Activated CD4-positive, alpha-beta T cell treated with anti-CD3 and anti-CD28 coated beads, Interleukin-2, amount 10 ng/mL, durations not matched to agents 24 days and 14 days (primary cell): ENCODE measurements at places on chromosomes 12 and 14. TPM values are rescaled to one million over a fixed set of nuclear protein-coding genes. Genes with fewer than 3 reads are reported as not detected.

The BTG1 gene
- 84.2 and 90.8 TPM in 2 replicates for total RNA-seq

DNA sequence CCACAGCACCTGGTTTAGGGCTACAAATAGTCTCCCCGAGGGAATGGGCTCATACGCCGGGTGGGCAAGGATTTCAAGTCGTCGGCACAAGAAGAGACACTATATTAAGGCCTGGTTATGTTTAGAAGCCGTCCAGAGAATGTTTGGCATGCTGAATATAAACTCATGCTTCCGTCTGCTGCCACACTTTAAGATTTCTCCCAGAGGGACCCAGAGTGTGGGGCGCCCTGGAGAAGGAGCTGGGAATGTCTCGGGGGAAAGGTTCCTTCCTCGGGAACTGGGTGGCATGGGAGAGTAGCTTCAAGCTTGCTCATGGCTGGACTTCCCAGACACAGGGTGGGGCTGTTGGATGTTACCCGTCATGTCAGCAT is 295.7 kb downstream of the CACNA1C start:
- H3K4me3 ChIP-seq, result no peak overlapping the region
- H3K27me3 ChIP-seq, result peaks cover 36% of the 10 kb centered on the region
- H3K4me1 ChIP-seq, result no peaks in the 10 kb centered on the region
- no peak overlapping the region for H3K27ac ChIP-seq
- no peak for DNase-seq

DNA sequence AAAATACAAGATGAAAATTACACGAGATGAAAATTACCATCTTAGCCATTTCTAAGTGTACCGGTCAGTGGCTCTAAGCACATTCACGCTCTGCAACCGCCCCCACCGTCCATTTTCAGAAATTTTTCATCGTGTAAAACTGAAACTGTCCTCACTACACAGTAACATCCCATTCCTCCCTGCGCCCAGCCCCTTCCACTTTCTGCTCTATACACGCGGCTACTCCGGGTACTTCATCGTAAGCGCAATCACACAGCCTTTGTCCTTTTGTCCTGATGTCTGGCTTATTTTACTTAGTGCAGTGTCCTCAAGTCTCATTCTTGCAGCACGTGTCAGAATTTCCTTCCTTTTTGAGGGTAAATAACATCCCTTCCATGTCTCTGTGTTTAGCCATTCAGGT is 3.6 kb upstream of the GPR132 start:
- no peak for DNase-seq
- H3K4me3 ChIP-seq, result no peak overlapping the region
- peaks cover 6% of the 10 kb centered on the region for H3K27me3 ChIP-seq
- peaks cover 5% of the 10 kb centered on the region for H3K36me3 ChIP-seq
- peak overlapping the region; percentile 0 for H3K27ac ChIP-seq

The ACACB gene
- total RNA-seq, result 5.8 and 5.9 TPM in 2 replicates

The GPRC5A gene
- total RNA-seq, result not detected in 2 replicates

The FAM181A gene
- not detected in 2 replicates for total RNA-seq

DNA sequence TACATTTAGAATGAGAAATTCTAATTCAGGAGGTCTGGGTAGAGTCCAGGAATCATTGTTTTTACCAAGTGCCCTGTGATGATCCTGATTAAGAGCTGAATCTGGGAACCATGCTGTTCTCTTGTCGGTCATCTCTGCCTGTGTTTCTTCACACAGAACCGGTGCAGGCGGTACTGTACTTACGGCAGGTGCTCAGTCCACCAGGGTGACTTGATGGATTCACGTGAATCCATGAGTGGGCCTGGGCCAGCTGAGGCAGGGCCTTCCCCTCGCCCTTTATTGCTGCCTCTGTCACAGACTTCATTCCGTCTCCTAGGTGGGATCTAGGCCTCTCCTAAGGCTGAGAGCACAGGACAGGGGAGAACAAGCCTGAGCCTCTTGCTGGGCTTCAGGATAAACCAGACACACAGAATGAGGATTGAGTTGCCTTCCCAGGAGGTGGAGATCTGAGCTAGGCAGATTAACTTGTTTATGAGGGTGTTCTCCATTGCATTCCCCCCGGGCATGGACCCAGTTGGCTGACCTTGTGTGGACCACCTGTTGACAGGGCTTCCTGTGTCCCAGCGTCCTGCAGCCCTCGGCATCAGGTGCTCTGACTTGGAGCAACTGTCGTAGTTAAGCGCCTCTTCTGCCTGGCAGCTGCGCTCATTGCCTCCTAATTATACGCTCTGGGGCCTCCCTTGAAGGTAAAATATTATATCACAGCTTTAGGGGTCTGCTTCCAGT is 42.1 kb downstream of the B4GALNT3 start:
- H3K27me3 ChIP-seq, result peaks cover 12% of the 10 kb centered on the region
- H3K27ac ChIP-seq, result no peak overlapping the region
- no peak for DNase-seq
- H3K36me3 ChIP-seq, result no peaks in the 10 kb centered on the region

DNA sequence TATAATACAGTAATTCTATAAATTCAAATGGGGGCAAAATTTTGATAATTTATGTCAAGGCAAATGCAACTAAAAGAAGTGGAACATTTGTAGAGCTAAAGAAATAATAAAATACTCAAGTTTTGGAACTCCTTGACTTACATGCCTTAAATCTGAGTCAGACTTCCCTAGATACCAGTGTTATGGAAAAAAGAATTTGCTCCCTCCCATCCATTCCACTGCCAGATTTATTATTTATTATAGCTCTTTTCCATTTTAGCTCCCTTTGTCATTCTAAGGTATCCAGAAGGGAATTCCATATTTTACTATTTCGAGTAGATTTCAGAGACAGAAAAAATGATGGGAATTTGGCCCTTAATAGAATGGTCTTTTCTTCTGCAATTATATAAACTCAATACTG is 44.0 kb downstream of the RHOJ start:
- DNase-seq, result no peak
- peaks cover 3% of the 10 kb centered on the region for H3K27me3 ChIP-seq
- H3K4me3 ChIP-seq, result no peak overlapping the region
- no peaks in the 10 kb centered on the region for H3K4me1 ChIP-seq
- H3K27ac ChIP-seq, result no peak overlapping the region

DNA sequence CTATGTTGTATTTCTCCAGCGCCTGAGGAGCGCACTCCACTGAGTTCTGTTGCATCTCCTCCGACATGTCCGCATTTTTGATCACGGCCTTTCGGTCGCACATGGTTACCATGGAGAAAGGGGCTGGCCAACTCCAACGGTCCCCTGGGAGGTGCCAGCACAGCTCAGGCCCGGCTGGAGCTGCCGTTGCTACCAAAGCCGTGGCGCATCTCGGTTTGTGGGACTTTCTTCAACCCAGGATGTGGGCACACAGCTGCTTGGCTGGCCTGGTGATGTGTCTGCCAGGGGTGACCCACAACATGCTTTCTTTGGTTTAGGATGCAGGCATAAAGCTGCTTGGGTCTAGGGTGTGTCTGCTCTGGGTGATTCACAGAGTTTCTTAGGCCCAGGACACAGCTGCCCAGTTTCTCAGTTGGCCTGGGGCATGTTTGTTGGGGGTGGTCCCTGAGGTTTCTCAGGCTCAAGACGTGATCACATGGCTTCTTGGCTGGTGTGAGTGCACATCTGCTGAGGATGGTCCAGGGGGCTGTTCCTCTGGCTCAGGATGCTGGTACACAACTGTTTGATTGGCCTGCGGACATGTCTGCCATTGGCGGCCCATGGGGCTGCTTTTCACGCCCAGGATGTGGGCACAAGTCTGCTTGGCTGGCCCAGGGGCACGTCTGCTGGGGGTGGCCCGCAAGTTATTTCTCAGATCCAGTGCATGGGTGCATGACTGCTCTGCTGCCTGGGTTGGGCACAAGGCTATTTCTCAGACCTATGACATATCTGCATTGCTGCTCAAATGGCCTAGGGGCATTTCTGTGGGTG is 25.9 kb upstream of the GTF2A1 start:
- H3K36me3 ChIP-seq, result no peaks in the 10 kb centered on the region
- no peak overlapping the region for H3K4me3 ChIP-seq
- H3K27me3 ChIP-seq, result no peaks in the 10 kb centered on the region
- no peaks in the 10 kb centered on the region for H3K4me1 ChIP-seq

GRCh38 chr14:96095581-96096476 is 56.7 kb downstream of the C14orf132 start:
- H3K36me3 ChIP-seq, result no peaks in the 10 kb centered on the region
- H3K27ac ChIP-seq, result no peak overlapping the region
- H3K4me1 ChIP-seq, result no peaks in the 10 kb centered on the region
- H3K4me3 ChIP-seq, result no peak overlapping the region
- DNase-seq, result no peak

The CIROP gene
- total RNA-seq, result not detected in 2 replicates

- H3K4me3 ChIP-seq, result no peak overlapping the region
- no peaks in the 10 kb centered on the region for H3K4me1 ChIP-seq
- DNase-seq, result no peak
- no peak overlapping the region for H3K27ac ChIP-seq
Observed at GRCh38 chr12:82040987-82041743, 282.0 kb upstream of the PPFIA2 start.

The C3AR1 gene
- total RNA-seq, result 0.56 and 0.73 TPM in 2 replicates

GRCh38 chr12:12604740-12605139 is 6.9 kb upstream of the CREBL2 start:
- H3K4me3 ChIP-seq, result no peak overlapping the region
- peaks cover 16% of the 10 kb centered on the region for H3K4me1 ChIP-seq
- H3K27ac ChIP-seq, result no peak overlapping the region
- no peak for DNase-seq
- H3K27me3 ChIP-seq, result no peaks in the 10 kb centered on the region

- H3K36me3 ChIP-seq, result no peaks in the 10 kb centered on the region
- H3K4me1 ChIP-seq, result peaks cover 4% of the 10 kb centered on the region
- no peak overlapping the region for H3K27ac ChIP-seq
- no peaks in the 10 kb centered on the region for H3K27me3 ChIP-seq
Observed at GRCh38 chr14:68603533-68604360, 189.1 kb downstream of the ZFP36L1 start.

GRCh38 chr14:63638493-63638892 is 3.2 kb downstream of the WDR89 start:
- H3K4me3 ChIP-seq, result peak overlapping the region; percentile 51
- no peak for DNase-seq
- H3K4me1 ChIP-seq, result peaks cover 35% of the 10 kb centered on the region

DNA sequence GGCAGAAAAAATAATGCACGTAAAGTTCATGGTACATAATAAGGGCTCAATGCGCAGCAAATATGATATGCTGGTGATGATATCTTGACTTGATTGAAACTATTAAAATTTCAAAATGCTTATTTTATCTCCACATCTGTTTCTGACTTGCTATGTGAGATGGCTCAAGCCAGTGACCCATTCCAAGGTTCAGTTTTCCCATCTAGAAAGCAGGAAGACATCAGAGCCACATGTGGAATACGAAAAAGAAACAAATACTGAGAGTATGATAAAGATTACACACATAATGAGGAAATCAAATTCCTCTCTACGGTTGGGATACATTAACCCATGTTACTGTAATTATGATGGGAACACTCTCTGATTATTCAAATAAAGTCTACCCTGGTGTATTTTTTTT is 24.0 kb upstream of the TSPAN11 start:
- no peak overlapping the region for H3K27ac ChIP-seq
- H3K27me3 ChIP-seq, result peaks cover 2% of the 10 kb centered on the region
- no peak overlapping the region for H3K4me3 ChIP-seq
- H3K4me1 ChIP-seq, result no peaks in the 10 kb centered on the region
- no peak for DNase-seq

DNA sequence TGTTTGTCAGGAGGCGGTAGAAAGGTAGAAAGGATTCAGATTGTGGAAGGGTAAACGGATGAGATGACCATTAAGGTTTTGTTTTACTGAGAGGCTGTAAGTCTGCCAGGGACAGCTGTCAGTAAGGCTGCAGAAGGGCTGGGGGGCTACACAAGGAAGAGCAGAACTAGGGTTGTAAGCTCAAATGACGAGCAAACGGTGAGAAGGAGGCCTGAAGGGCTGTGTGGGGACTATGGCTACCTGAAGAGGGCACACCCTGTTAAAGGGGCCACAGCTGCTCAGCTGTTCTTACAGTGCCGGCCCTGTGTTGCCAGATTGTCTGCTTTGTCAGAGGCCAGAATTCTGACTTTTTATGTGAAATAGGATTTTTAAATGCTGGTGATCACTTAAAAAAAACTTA is 19.1 kb downstream of the VASH1 start:
- H3K4me1 ChIP-seq, result peaks cover 40% of the 10 kb centered on the region
- H3K27ac ChIP-seq, result peak overlapping the region; percentile 72
- no peak overlapping the region for H3K4me3 ChIP-seq
- peaks cover 10% of the 10 kb centered on the region for H3K36me3 ChIP-seq
- no peaks in the 10 kb centered on the region for H3K27me3 ChIP-seq

GRCh38 chr12:10726945-10727344 is 3.8 kb upstream of the YBX3 start:
- H3K27ac ChIP-seq, result no peak overlapping the region
- peaks cover 6% of the 10 kb centered on the region for H3K4me1 ChIP-seq
- H3K27me3 ChIP-seq, result peaks cover 63% of the 10 kb centered on the region
- H3K36me3 ChIP-seq, result peaks cover 4% of the 10 kb centered on the region

- peaks cover 15% of the 10 kb centered on the region for H3K36me3 ChIP-seq
- peaks cover 8% of the 10 kb centered on the region for H3K4me1 ChIP-seq
- H3K27ac ChIP-seq, result no peak overlapping the region
- H3K27me3 ChIP-seq, result no peaks in the 10 kb centered on the region
Observed at GRCh38 chr14:80809663-80810062, 131.9 kb downstream of the CEP128 start.

GRCh38 chr12:104097954-104098353 is 33.6 kb downstream of the HCFC2 start:
- no peaks in the 10 kb centered on the region for H3K4me1 ChIP-seq
- H3K36me3 ChIP-seq, result peaks cover 31% of the 10 kb centered on the region
- DNase-seq, result no peak

The BDKRB1 gene
- total RNA-seq, result not detected in 2 replicates

The KLHL33 gene
- 0.09 TPM in 1 of 2 replicates, not detected in the other for total RNA-seq

DNA sequence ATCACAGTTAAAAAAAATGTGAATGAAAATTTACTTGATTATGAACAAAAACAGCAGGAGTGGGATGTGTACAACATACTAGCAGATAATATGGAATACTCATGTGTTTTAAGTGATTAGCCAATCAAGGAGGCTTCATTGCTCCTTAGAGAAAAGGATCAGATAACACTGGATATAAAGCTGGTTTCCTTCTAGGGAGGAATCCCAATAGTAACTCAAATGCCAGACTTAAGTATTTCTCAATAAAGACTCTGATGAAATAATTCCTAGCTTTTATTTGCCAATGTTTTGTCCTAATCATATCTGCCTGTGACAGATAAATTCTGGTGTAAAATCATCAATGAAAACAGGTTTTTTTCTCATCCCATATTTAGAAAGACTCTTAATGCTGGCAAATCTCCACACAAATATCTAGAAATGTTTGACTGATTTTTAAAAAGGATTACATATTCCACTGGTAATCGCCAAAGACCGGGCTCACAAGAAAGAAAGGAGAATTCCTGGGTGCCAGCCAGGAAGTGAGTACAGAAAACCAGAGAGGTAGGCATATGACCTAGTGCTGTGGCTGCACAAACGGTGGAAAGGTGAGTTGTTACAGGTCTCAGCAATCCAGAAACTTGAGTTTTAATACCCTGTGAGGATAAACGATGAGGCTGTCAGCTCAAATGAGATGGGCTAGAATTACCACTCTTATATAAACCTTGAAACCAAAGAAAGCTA is 108.6 kb upstream of the TTC7B start:
- DNase-seq, result no peak
- H3K36me3 ChIP-seq, result peaks cover 23% of the 10 kb centered on the region
- no peak overlapping the region for H3K27ac ChIP-seq
- H3K4me1 ChIP-seq, result no peaks in the 10 kb centered on the region
- H3K4me3 ChIP-seq, result no peak overlapping the region
- H3K27me3 ChIP-seq, result no peaks in the 10 kb centered on the region
